ENCODE measurements at places on chromosomes 2 and 18. TPM values are rescaled to one million over a fixed set of nuclear protein-coding genes. Genes with fewer than 3 reads are reported as not detected.

Gene VIL1
- total RNA-seq = 0.54 TPM

Gene ETAA1
- total RNA-seq = 21.1 TPM

Gene CRYGD
- not detected for total RNA-seq

Gene NPC1
- 39.9 TPM for total RNA-seq

Gene SLC23A3
- 2.6 TPM for total RNA-seq

Gene CPO
- not detected for total RNA-seq

Gene DRC1
- 0.18 TPM for total RNA-seq

Gene NEB
- 0.92 TPM for total RNA-seq

Gene LYG2
- total RNA-seq = not detected

Gene GEN1
- total RNA-seq = 19.6 TPM

Gene MARCHF4
- total RNA-seq = 0.09 TPM

Gene FOXD4L1
- 0.49 TPM for total RNA-seq

Gene RNU2-63P
- total RNA-seq = 13.0 TPM

Gene RNF144A
- 52.8 TPM for total RNA-seq

Gene AOX1
- 2.2 TPM for total RNA-seq

Gene SPP2
- total RNA-seq = not detected

Gene DARS1
- total RNA-seq = 85.7 TPM

Gene NEU2
- total RNA-seq = not detected

Gene MSGN1
- total RNA-seq = not detected

Gene TMEM178A
- total RNA-seq = 11.9 TPM

Gene SERPINB10
- not detected for total RNA-seq

Gene EFR3B
- 15.4 TPM for total RNA-seq
